ENCODE measurements at places on chromosomes 6 and 20.

GRCh38 chr20:33211817-33212424, 5.2 kb upstream of the BPIFA3 start:
- no peak for DNase-seq

DNA sequence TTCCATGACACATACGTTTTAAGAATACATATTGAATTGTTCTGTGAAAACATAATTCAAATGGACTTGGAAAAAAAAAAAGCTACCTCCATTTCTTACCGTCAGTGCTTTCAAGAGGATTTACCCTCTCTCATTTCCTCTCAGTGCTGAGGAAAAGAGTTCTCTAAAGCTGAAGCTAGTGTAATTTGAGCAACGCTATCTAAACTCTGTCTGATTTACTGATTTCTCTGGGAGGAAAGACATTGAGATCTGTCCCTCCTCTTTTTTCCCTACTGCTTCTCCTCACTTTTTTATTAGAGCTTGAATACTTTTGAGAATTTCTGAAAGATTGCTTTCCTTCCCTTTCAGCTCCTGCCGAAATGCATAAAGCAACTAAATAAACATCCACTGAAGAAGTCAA, 41.2 kb upstream of the GRIK2 start:
- no peak for DNase-seq

DNA sequence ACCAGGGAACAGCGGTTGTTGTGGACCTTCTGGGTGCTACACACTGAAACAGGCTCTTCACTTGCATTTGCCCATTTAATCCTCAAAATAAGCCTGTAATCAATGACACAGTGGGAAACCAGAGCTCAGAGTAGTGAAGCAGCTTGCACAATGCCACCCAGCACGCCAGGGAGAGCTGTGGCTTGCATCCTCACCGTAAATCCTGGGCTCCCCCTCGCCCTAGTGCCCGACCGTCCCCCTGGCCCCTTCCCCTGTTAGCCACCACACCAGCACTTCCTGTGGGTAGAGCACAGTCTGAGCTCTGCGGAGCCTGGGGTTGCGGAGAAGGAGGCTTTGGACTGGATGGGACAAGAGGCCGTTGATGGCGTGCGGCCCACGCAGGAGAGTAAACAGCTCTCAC, 14.5 kb downstream of the VSTM2L start:
- no peak for DNase-seq

- no peak for DNase-seq
Observed at GRCh38 chr6:17120019-17120418, 18.2 kb downstream of the STMND1 start.

DNA sequence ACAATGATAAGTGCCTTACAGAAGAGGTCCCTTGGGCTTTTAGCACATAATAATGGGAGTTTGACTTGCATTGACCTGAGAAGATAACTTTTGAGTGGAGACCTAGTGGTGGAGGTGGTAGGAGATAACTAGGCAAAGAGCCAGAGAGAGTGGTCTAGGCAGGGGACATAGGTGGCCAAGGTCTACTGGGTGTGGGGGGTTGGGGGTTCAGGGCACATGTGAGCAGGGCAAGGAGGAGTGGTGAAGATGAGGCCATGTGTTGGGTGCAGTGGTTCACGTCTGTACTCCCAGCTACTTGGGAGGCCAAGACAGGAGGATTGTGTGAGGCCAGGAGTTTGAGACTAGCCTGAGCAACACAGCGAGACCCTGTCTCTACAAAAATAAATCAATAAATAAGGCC, 74.3 kb upstream of the CTNNBL1 start:
- no peak for DNase-seq

DNA sequence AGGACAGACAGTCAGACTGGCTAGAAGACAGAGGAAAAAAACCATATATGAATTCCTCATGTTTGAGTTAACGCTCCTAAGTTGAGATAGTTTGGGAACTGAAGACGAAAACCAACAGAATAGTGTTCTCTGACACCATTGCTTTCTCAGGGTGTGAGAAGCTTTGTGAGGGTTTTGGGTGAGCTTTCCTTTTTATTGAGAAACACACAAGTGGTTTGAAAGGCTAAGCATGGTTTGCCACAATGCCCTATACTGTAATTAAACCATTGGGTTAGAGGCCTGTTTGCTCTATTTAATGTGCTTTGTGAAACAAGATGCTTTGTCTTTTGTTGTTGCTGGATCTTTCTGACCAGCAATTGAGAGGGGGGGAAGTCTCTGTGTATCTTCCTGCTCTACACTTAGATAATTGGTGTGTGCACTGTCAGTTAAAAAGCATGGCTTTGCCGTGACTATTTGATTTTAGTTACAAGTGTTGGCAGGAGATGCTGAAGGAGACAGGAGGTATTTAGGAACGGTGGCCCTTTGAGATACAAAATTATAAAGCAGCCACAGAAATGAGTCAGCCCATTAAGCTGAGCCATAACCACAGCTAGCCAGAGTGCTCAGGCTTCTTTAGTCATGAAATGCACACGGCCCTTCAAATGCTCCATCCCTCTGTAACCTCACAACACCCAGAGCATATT, 273.0 kb upstream of the PREP start:
- no peak for DNase-seq

GRCh38 chr20:38987777-38988176, 25.6 kb downstream of the DHX35 start:
- peak; percentile 5 for DNase-seq

- DNase-seq = peak; percentile 41
Observed at GRCh38 chr20:36862857-36863668, 12.9 kb upstream of the TLDC2 start.

GRCh38 chr20:44707018-44707579, 8.1 kb upstream of the CCN5 start:
- no peak for DNase-seq

DNA sequence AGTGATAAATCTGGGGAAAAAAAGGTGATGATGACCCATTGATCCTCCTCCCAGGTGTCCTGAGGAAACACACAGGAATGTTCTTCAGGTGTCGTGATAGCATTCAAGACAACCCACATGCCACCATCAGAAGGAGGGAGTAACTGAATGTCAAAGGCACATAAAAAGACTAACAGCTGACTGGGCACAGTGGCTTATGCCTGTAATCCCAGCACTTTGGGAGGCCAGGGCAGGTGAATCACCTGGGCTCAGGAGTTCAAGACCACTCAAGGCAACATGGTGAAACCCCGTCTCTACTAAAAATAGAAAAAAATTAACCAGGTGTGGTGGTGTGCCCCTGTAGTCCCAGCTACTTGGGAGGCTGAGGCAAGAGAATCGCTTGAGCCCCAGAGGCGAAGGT, 82.3 kb upstream of the CST7 start:
- no peak for DNase-seq

GRCh38 chr6:131348572-131348971, 213.3 kb downstream of the AKAP7 start:
- DNase-seq = no peak

DNA sequence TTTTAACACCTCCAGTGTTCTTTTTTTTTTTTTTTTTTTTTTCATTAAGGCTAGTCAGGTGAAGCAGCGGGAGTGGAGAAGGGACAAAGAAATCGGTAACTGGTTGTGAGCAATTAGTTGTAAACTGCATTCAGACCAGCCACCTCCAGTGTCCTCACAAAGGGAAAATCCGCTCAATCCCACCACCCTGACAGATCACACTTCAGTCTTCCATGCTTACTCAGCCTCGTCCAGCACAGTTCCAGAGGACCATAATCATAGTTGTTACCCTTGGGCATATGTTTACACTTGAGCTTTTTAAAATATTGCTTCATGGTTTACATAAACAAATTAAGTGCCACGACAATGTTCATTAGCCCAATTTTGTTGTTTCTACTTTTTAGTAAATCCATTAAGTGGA, 10.2 kb downstream of the DYNLRB1 start:
- no peak for DNase-seq

Data from memory B cell (primary cell).